ENCODE measurements at places on chromosomes 3 and 15.

DNA sequence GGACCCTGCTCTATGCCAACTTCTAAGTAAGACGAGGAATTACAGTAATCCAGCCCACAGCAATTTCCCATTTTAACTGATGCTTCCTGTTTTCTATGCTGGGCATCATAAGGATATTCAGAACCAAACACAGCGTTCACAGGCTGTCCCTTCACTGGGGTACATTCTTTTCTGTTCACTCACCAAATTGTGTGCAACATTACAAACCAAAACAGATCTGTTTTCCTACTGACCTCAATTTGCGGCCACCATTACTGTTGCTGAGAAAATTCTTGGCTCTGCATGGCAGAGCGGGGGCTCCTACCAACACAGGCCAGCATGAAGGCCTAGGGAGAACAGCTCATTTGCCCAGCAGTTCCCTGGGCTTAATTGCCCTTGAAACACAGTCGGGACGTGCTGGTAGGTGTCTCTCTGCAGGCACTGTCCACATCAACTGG lies 76.5 kb downstream of the MYO1E start:
- DNase-seq = no peak

GRCh38 chr3:57577801-57578200 lies 19.3 kb downstream of the ARF4 start:
- no peak for DNase-seq

DNA sequence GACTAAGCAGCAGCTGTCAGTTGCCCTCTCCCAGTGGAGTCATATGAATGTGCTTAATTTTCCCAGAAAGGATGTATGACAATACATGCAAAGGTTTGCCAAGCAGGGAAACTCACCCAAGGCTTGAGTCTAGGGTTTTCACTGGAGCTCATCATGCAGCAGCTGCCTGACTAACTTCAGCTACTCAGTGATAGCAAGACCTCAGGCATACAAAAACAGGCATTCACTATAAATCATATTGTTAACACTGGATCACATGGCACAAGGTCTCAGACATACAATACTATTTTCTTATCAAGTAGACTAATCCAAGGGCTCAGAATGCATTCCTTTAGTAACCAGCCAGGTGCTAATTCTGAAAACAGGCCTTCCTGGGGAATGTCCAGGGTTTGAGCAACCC lies 85.0 kb upstream of the STAC start:
- DNase-seq = no peak

GRCh38 chr3:63954182-63954581 lies 42.0 kb upstream of the SCAANT1 start:
- DNase-seq = no peak

- DNase-seq = no peak
These were observed 96.0 kb upstream of the ZNF385D start for GRCh38 chr3:21847005-21847404.

GRCh38 chr3:99498550-99499234 lies 139.7 kb upstream of the COL8A1 start:
- no peak for DNase-seq

DNA sequence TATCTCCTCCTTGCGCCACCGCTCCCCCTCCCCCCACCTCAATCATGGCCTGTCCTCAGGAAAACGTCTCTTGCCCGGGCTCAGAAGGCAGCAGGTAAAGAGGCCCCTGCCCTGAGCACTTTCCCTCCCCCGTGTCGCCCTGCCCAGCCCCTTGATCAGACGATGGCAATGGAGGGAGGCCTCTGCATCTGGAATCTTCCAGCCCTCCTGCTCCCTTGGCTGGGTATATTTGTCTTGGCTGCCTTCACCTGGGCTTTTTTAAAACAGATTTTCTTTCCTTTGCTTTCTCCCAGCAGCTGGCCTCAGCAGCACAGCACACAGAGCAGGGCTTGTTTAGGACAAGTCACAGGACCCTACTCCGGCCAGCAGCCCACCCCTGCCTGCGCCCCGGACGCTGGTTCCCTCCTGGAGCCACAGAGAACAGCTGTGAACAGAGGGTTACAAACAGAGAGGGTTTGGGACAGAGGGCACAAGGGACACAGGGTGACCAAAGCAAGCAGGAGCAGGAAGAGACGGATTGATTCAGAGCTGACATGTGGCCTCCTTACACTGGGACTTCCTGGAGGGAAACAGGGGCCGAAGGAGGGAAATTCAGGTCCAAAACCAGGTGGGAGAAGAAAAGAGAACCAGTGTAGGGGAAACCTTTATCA lies 78.7 kb downstream of the ISG20 start:
- no peak for DNase-seq

GRCh38 chr3:189664311-189664710 lies 33.1 kb downstream of the TP63 start:
- no peak for DNase-seq

DNA sequence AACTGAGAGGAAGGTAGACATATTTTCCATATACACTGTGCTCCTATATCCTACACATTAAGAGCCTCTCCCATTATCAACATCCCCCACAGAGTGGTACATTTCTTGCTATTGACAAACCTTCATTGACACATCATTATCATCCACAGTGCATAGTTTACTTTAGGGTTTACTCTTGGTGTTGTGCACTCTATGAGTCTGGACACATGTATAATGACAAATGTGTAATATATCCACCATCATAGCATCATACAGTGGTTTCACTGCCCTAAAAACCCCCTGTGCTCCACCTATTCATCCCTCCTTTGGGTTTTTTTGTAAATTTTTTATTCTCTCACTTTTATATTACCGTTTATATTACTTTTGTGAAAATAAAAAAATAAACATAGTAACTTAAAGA lies 22.2 kb upstream of the CLDN18 start:
- no peak for DNase-seq

- DNase-seq = no peak
These were observed 36.9 kb downstream of the NTRK3 start for GRCh38 chr15:88219623-88220022.

- no peak for DNase-seq
These were observed 7.5 kb upstream of the LOXL1 start for GRCh38 chr15:73918784-73919183.

GRCh38 chr3:42443292-42443691 lies 32.9 kb upstream of the LYZL4 start:
- no peak for DNase-seq

DNA sequence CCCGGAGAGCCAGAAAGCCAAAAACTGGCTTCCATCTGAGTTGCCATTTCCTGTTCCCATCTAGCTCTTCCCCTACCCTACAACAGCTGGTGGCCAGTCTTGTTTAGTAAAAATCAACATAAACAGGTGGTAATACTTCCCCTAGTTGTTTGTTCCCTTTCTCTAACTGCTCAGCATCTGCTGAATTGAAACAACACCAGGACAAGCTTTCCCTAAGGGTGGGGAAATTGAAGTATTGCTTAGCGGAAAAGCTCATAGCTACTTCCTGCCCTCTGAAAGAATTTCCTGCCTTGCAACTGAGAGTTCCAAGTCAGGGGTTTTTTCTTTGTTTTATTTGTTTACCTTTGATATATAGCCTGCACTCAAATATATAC lies 66.8 kb downstream of the HMG20A start:
- DNase-seq = no peak

GRCh38 chr15:69916169-69916785 lies 181.4 kb downstream of the TLE3 start:
- no peak for DNase-seq

- peak; percentile 56 for DNase-seq
These were observed 10.0 kb upstream of the MBNL1 start for GRCh38 chr3:152258448-152259393.

- DNase-seq = no peak
These were observed 1.1 kb downstream of the DNAJB11 start for GRCh38 chr3:186571644-186572013.

GRCh38 chr3:177279118-177279815 lies 82.0 kb upstream of the TBL1XR1 start:
- DNase-seq = no peak

GRCh38 chr3:143222981-143223380 lies 103.4 kb downstream of the CHST2 start:
- no peak for DNase-seq

- no peak for DNase-seq
These were observed 282.8 kb upstream of the PROK2 start for GRCh38 chr3:72067721-72068120.

DNA sequence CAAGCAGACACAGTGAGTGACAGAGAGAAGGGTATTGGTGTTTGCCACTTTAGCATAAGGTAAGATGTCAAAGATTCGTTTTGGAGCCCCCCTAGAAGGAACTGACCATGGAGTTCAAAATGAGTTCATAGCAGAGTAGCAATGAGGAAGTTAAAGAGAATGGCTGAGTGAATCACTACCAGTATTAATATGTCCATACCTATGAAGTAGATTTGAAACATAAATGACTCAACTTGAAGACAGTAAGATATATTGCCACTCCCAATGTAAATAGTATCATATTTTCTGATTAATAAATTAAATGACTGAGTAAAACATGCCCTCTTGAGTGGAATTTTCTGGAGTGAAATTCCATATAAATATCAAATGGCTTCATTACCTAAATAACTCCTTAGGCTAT lies 675.1 kb downstream of the NLGN1 start:
- DNase-seq = no peak

DNA sequence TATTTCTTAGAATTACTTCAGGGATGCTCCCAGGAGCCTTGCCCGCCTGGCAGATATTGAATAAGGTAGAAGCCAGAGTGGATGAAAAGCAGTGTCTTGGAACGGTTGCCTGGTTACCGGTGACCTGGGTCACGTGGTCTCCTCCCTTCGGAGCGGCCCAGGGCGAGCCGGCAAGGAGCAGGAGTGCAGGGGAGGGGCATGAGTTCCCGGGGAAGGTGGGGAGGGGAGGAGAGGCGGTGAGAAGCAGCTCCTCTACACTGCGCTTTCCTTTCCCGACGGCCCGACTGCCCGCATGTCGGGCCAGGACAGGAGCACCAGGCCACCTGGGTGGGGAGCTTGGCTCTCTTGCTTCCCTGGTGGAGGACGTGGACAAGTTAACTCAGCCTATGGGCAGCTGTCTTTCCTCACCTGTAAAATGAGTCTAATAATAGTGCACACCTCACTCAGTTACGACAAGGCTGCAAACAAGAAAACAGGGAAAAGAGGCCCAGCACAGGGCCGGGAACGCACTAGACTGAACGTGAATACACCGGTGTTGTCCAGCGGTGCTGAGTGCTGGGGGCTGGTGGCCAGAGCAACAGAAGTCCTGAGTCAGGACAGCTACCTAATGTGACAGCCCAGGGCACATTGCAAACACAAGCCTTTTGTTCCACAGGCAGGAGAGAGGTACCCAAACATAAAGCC lies 198.3 kb downstream of the ADAMTS9 start:
- DNase-seq = no peak

DNA sequence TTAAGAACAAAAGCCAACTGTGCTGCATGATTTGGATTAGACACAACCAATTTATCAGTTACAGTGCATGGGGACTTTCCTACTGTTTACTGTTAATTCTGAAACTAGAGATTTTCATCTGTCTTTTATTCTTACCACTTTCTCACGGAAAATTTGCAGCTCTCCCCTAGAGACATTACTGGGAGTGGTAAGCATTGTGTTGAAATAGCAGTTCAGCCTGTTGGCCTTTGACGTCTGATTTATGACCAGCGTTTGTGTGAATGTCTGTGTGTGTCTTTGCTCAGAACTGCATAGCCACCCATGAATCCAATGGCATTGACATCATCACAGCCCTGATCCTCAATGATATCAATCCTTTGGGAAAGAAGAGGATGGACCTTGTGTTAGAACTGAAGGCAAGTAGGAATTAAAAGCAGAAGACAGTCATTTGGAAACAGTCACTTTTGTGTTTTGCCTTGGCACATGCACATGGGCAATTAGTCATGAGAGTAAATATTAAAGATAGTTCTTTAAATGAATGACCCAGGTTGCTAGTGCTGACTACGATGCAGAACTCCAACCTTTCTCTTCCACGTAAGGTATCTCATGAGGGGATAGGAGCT lies 202.2 kb upstream of the BHLHE40 start:
- peak; percentile 3 for DNase-seq
